ENCODE measurements at places on chromosomes 1 and 21.
A peak's percentile ranks its signal among the peaks of the same experiment; 100 is the strongest.

GRCh38 chr1:230936475-230936874 is 42.2 kb downstream of the TTC13 start:
- no peak for DNase-seq

GRCh38 chr1:23026568-23026967 is 7.3 kb downstream of the KDM1A start:
- no peak for DNase-seq

- no peak for DNase-seq
These were observed 1.1 kb upstream of the PRRX1 start for GRCh38 chr1:170662561-170663403.

DNA sequence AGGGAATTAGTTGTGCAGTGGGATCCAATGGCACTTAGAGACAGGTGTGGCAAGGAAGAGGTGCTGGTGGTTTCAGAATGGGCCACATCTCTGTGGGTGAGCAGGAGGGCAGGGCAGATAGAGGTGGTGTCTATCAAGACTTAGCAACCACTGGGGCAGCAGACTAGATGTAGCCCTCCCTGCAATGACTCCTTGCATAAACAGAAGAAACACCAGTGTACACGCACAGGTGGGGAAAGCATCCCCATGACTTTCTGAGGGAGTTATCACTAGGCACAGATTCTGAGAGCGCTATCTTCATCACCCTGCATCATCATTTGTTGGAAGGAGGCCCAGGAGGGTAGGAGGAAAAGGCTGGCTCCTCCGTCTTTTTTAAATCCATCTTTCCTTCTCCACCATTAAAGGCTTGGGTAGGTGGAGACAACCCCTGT is 58.4 kb downstream of the PLXNA2 start:
- no peak for DNase-seq

- DNase-seq = no peak
These were observed 56.2 kb upstream of the FASLG start for GRCh38 chr1:172602706-172603105.

DNA sequence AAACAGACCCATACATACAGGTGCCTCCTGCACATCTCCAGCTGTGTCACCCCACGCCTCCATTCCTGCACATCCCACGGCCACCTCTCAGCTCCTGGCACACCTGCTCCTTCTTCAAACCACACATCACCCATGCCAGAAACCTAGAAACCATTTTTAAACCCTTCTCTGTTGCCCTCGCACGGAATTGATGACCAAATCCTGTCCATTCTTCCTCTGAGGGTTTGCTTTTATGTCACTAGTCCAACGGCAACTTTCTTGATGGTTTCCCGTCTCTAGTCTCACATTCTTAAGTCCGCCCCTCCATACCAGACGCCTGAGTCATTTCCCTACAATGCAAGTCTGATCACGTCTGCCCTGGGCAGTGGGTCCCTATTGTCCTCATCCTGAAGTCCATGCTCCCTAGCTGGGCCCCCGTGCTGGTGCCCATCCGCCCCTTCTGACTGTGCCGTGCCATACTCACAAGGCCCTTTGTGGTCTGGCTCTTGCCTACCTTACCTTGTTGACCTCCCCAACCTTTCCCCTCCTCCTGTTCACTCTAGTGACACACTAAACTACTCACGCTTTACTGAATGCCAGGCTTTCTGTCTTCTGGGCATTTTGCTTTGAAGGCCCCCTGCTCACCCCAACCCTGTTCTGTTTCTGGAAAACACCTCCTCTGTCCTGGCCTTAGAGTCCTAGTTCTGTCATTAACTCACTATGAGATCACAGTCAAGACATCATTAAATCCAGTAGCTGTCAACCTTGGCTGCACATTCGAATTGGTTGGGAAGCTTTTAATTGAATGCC is 17.6 kb downstream of the SLC2A1 start:
- DNase-seq = no peak

GRCh38 chr1:206831650-206832049 is 33.8 kb upstream of the IL20 start:
- DNase-seq = peak; percentile 4

DNA sequence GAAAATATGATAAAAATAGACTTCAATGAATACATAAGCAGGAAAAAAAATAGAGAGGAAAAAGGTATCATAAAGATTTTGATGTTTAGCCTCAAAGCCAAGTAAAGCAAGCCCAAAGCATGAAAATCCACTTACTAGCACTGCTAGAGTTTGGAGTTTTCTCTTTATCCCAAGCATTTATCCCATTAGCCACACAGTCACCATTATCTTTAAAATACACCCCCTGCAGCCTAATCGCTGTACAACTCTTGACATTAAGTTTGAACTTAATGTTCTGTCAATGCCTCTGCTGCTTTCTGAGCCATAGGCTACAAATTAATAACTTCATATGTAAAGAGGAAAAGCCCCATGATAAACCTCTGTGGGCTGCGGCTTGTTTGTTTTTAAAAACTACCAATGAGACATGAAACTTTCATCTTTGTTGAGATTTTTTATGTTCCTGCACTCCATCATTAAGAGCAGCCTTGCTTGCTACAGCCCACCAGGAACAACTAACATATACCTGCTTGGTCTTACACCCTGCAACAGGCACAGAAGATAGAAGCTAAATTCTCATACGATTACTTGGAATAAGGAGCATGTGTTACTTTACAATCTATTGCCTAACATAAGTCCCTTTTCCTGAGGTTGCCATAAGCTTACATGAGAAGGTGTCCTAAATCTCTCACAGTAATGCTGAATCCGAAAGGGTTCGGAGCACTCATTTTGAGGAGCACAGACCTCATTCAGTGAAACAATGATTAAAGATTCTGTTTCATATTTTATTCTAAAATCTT is 202.4 kb downstream of the SMYD3 start:
- no peak for DNase-seq

- DNase-seq = no peak
These were observed 815.1 kb downstream of the NCAM2 start for GRCh38 chr21:21813289-21813688.

- DNase-seq = no peak
These were observed 21.1 kb downstream of the PYHIN1 start for GRCh38 chr1:158952416-158952815.

GRCh38 chr21:36873513-36873912 is 93.0 kb downstream of the HLCS start:
- DNase-seq = no peak

- no peak for DNase-seq
These were observed 10.1 kb downstream of the RAB7B start for GRCh38 chr1:205993068-205993467.

DNA sequence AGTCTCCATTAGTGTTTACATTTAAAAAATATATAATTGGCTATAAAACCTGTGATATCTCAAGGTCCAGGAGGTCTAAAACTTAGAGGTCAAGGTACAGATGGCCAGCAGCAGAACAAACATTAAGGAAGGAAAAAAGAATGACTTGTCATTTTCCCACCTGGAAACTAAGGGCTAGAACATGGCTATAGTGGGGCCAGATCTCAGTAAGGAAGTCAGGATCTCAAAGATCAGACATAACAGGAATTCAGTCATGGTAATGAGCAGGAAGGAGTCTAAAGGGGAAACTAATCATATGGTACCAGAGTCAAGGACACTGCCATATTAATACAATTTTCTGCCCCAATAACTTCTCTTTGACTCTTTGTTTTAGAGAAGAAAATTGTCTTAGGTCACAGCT is 1018.8 kb downstream of the PLA2G4A start:
- no peak for DNase-seq

DNA sequence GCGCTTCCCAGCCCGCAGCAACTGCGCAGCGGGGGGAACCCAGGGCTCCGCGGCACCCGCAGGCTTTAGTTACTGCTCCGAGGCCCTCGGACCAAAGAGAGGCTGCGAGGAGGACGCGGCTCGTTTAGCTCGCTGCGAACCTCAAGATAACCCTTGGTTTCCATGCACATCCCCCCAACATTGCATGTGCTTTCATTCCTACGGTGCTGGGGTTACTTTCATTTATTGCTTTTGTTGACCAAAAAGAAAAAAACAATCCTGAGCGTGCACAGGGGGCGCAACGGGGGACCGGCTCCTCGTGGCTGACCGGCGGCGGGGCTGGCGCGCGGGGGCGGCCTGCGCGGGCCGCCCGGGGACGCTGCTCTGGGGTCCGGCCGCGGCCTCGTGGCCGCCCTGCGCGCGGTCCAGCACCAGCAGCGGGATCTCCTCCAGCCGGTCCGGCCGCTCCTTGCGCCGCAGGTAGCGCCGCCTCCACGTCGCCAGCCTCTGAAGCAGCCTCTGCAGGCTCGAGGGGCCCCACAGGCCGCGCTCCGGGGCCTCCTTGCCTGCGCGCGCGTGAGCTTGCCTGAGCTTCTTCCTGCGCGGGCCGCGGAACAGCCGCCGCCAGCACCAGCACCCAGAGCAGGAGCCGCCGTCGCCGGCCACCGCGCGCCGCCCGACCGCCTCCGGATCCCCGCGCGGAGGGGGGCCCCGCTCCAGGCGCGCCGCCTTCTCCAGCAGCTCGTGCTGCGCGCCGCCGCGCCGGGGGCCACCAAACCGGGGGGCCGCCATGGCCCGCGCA is 77.4 kb downstream of the DESI2 start:
- DNase-seq = peak; percentile 33

GRCh38 chr1:94235189-94236012 is 2.0 kb downstream of the ARHGAP29 start:
- DNase-seq = no peak

- no peak for DNase-seq
These were observed 49.8 kb upstream of the WLS start for GRCh38 chr1:68281946-68282615.

- DNase-seq = no peak
These were observed 69.8 kb downstream of the TPR start for GRCh38 chr1:186304982-186305949.

GRCh38 chr1:43651188-43651587 is 1.2 kb downstream of the KDM4A start:
- DNase-seq = no peak

DNA sequence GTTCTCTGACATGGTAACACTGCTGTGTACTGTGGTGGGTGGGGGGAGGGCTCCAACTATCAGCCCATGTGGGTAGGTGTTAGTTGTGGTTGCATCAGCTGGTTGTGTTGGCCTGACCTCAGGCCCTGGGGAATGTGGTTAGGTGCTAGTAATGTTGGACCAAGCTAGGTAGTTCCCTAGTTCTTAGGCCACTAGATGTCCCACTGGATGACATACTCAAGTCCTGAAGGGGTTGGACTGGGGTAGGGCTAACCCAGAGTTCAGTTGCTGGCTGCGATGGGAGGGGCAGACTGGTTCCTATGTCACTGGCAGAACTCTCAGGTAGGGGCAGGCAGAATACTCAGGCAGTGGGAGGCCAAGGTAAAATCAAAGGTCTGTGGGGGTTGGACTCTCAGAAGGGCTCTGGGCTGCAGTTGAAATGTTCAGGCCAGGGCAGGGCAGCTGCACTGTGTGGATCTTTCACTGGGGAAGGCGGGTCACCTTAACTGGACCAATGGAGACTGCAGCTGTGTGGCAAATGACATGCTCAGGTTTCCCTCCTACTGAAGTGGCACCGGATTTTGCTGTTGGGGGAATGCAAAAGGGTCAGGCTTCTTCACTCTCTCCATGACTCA is 870.7 kb downstream of the LRRIQ3 start:
- DNase-seq = no peak

- DNase-seq = peak; percentile 86
These were observed at the start of gene LY9 for GRCh38 chr1:160795951-160796383. LY9 (plus strand) TSS chr1:160796174; CDS start chr1:160796188, 14 bp downstream.

DNA sequence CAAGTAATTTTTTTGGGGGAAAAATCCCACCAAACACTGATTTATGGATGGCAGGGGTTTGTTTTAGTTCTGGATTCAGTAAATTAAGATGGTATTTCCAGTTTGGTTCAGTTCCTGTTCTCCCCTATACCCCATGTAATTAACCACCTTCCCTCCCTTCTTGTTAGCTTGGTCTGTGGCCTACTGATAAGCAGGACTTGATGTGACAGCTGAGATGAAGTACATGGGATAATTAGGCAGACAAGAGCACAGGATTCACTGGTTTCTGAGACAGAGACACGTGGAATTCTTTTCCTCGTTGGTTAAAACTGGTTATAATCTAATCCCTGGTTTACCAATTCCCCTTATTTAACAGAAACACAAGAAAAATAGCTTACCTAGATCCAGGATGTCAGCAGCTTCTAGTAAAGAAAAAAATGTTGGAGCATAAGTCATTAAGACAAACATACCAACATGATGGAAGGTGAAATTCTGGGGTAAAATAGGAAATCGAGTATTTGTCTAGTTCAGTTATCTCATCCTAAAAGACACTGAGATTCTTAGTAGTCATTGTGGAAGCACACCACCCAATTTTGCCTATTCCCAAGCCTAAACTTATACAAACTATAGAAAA is 81.5 kb downstream of the SCMH1 start:
- no peak for DNase-seq

DNA sequence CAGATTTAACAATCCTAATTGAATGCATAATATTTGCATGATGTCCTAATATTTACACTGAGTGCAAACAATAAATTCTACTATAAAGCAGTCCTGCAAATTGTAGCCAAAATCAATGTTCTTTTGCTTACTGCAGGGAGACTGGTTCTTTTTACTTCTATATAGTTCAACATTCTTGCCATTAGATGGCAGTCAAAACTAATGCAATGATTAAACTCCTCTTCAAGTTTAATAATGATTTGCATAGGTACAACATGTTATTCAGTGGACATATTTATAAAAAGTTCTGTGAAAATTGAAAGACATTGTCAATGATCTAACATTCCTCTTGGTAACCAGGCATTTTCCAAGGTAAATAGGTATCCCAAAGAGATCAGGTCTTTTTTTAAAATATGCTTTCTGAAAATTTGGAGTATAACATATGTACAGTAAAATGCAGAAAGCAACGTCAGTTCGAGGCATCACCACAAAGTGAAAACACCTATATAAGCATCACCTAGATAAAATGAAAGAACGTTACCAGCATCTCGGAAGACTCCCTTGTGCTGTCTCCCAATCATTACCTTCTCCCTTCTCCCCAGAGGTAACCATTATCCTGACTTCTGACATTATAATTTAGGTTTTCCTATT is 9.8 kb upstream of the FNBP1L start:
- no peak for DNase-seq

DNA sequence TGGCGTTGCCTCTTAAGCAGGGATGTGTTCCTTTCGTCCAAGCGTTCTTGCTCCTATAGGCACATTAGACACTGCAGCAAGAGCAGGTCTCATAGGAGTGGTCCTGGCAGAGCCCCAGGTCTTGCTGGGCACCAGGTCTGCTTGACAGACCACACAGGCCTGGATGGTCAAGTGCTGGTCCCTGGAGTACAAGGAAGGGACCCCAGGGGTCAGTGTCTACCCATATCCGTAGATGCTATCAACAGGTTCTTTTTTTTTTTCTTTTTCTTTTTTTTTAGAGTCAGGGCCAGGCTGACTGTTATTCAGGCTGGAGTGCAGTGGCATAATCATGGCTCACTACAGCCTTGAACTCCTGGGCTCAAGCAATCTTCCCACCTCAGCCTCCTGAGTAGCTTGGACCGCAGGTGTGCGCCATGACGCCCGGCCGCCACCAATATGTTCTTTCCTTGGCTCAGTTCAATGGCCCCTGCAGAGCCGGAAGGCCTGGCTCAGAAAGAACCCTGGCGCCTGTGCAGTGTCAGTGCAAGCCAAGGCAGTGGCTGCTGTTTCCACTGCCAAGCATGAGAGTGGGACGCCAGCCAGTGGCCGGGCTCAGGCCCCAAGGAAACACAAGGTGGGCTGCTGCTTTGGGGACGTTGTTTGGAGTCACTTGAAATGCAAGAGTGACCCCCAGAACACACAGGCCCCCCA is 10.0 kb upstream of the TNFRSF8 start:
- DNase-seq = no peak

Measured in stimulated activated CD4-positive, alpha-beta T cell treated with anti-CD3 and anti-CD28 coated beads, Interleukin-1b, Interleukin-23, amount 100 ng/mL, for 48 hours (primary cell).